ENCODE measurements at places on chromosomes 3 and 15.

DNA sequence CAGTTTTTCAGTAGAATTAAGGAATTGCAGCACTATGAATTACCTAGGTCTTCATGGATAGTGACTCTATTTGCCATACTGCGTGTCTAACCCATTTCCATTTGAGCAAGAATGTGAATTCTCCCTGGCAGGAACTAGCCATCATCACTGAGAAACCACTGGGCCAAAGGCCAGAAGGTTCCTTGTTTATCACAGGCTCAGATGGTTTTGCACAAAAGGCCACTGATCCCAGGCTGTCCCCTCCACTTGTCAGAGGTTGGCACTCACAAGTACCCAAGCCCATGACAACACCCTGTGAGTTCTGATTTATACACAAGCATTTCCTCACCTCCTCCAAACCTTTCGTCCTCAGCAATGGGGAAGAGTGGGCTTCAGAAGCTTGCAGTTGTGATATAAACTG lies 131.8 kb downstream of the FOXB1 start:
- no peak for DNase-seq

DNA sequence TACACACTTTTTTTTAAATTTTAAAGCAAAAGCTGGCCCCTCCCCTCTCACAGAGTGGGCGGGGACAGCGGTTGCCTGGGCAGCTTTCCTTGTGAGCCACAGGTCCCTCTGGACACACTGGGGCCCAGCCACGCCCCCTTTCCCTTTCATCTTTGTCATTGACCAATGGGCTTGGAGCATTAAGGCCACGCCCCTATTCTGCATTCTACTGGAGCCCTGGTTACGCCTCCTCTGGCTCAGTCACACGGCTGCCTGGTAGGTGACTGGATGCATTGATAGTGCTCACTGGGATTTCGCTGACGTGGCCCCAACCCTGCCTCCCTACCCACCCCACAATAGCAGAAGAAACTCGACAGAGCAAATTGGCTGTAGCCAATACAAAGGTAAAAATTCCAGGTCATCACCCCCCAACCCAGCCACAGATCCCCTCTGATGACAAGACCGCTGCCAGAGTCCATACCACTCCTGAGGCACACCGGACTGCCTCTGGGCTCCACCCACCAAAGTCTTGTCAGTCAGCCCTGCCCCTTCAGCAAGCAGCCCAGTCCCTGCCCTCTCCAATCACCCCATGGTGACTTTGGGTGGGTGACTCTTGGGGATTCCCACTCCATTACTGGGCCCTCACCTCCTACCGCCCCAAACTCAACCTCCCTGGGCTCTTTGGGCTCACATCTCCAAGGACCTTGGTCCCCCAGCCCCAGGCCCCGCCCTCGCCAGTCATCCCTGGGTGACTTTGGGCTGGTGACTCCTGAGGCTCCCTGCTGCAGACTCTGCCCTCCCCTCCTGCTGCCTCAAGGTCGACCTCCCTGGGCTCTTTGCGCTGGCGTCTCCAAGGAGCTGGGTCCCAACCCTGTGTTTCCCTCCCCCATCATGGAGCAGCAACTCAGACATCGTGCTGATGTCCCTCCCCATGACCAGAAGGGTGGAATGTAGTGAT lies 112.2 kb upstream of the FAN1 start:
- DNase-seq: no peak

DNA sequence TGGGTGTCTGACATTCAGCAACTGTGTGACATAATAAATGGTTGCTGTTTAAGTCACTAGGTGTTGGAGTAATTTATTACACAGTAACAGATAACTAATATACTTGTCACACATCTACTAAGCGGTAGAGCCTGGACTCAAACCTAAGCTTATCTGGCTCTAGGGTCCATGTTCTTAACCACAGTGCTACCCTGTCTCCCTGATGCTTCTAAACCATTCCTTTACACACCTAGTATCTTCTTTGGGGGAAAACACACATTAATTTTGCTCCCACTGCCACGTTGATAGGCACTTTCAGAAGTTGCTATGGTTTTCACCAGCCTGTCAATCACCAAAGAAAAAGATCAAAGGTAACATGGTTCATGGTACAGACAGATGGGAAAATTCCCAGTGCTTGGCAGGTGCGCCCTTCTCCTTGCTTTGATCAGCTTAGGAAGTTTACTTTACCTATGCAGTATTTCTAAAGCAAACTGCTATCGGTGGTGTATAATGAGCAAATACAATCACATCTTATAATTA lies 150.8 kb downstream of the PDZRN3 start:
- no peak for DNase-seq

GRCh38 chr15:42863572-42864239 lies 56.9 kb downstream of the TTBK2 start:
- no peak for DNase-seq

DNA sequence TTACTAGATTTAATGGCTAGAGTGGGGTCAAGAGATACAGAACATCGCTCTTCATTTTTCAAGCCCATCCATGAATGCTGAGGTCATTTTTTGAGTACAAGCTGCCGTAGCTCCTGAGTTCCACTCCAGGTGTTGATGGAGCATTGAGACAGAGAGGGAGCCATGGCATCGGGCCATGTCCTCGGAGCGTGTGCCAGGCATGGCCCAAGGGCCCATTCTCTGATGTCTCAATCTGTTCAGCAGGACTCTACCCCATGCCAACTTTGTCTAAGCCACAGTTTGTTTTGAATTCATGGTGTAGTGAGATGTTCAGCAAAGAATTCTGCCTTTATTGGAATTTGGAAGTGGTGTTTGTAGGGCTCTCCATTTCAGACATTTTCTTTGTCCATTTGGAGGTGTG lies 110.5 kb upstream of the ADAMTS9 start:
- no peak for DNase-seq

GRCh38 chr3:138401834-138402233 lies 32.6 kb upstream of the ESYT3 start:
- no peak for DNase-seq

DNA sequence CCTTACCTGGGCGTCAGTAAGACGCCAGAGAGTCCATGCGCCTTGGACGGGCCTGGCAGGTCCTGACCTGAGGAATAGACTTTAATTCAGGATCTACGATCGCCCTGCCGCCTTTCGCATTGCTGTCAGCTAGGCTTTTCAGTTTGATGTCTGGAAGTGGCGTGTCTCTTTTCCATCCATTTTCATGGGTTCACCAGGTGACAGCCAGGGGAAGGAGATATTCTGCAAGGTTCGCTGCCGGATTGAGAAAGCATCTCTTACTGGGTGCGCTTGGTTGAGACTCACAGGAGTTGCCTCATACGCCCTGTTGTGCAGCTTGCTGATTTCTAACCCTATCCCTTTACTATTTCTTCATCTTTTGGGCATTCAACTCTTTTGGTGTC lies 7.4 kb downstream of the EPHA3 start:
- DNase-seq: no peak

DNA sequence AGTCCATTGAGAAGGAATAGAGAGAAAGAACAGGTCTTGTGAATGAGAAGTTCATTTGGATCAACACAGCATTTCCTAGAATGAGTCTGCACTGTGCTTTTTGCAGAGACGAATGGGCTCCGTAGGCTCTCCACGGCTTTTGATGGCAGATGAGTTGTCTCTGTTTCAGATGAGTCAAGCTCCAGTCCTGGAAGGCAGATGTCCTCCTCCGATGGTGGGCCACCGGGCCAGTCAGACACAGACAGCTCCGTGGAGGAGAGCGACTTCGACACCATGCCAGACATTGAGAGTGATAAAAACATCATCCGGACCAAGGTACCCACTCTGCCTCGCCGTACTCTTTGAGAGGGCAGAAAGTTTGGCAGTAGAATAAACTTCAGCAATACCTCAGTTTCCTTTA lies 70.5 kb downstream of the SIDT1 start:
- DNase-seq: no peak

GRCh38 chr15:91844928-91845327 lies 8.6 kb upstream of the SLCO3A1 start:
- DNase-seq: no peak

DNA sequence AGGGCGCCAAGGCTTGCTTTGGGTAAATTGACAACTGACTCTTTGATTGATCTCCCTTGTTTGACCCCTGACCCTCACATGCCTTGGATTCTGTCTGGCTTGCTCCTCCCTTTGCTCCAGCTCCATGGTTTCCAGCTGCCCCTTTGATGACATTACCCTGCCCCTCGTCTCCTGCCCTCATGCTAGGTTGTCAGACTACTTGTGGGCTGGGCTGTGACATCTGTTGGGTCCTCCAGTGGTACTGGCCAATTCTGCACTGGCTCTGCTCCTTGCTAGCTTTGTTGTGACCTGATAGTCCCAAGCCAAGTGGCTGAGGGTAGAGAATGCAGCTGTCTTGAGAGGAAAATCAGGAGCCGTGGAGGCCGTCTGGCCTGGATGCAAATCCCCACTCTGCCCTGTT lies 6.2 kb downstream of the THSD4 start:
- no peak for DNase-seq

GRCh38 chr3:41742121-41742520 lies 219.8 kb downstream of the ULK4 start:
- DNase-seq: no peak

DNA sequence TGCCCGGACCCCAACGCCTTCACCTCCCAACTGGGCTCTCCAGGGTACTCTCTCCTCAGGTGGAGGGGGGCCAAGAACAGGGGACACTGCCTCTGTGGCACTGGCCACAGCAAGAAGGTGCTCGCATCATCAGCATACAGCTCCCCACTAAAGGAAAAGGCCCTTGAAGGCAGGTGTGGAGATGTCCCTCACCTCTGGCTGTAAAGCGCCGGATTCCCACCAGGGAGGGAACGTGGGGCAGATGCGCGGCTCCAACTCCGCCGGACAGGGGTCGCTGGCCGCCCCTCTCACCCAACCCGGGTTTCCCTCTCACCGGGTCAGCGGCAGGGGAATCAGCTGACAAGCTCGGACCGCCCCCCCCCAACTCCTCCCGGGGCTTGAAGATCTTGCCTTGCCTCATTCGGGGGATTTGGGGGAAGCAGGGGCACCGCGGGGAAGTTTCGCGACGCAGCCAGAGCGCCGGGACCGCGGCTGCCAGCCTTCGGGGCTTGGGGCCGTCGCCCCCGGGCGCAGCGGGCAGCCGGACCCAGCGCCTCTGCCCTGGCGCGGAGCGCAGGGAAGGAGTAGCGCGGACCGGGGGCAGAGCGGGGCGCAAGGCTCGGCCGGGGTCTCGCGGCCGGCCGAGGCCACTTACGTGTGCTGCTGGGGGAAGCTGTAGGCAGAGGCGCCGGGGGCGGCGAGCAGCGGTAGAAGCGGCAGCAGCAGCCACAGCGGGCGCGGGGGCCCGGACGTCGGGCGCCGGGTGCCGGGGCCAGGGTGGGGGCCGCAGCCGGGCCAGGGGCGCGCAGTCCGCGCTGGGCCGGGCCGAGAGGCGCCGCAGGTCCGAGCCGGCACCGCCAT lies 630 bp downstream of the CACNA2D2 start:
- peak; percentile 30 for DNase-seq

GRCh38 chr15:73753250-73754130 lies at the start of gene INSYN1:
Gene INSYN1 (minus strand): TSS chr15:73753351. CDS start chr15:73751130, 2,221 bp downstream.
- DNase-seq: no peak

DNA sequence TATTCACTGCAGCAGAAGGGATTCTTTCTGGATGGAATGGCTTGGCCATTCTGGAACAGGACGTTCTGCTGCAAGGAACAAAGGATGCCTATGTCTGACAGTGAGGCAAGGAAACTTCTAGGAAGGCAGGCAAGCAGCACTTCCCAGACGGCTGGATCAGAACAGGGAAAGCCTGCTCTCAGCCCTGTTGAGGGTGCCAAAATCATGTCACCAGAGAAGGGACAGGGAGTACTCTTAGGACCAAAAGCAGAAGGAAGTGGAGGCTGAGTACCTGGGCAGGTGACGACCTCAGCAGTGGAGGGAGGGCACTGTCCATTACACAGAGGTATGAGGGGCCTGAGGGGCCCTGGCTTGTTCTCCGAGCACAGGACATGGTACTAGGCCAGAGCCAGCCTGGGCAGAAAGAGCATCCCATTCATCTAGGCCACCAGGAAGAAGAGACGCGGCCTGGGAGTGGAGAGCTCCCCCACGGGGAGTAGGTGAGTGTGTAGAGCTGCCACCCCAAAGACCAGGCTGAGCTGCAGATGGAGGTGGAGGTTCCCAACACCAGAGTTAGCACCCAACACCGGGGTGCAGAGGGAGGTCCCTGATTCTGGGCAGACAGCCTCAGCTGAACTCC lies 9.6 kb downstream of the KLF15 start:
- DNase-seq: no peak

GRCh38 chr3:45759851-45760250 lies 36.5 kb downstream of the SLC6A20 start:
- no peak for DNase-seq

GRCh38 chr3:37961622-37962431 lies 28.8 kb upstream of the VILL start:
- no peak for DNase-seq

- DNase-seq: no peak
Measured at GRCh38 chr15:68700455-68701123, 120.1 kb downstream of the ANP32A start.

- no peak for DNase-seq
Measured at GRCh38 chr15:72044956-72045355, 73.0 kb downstream of the MYO9A start.

GRCh38 chr3:54791501-54792156 lies 136.2 kb downstream of the LRTM1 start:
- DNase-seq: no peak

DNA sequence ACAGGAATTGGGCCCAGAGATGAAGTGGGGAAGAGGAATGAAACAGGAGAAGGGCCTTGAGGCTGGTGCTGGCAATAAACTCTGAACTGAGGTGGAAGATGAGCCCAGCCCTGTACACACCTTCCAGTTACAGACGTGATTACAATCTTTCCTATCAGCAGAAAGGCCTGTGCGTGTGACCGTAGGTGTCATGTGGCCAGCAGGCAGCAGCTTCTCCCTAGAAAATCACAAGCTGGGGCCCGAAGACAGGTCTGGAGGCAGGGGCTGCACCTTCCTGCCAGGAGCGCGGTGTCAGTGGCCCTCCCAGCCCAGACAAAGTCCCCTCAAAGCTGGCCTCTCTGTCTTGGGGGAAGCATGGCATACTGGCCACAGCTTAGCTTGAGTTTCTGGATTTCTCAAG lies 16.7 kb upstream of the PIGZ start:
- peak; percentile 9 for DNase-seq

DNA sequence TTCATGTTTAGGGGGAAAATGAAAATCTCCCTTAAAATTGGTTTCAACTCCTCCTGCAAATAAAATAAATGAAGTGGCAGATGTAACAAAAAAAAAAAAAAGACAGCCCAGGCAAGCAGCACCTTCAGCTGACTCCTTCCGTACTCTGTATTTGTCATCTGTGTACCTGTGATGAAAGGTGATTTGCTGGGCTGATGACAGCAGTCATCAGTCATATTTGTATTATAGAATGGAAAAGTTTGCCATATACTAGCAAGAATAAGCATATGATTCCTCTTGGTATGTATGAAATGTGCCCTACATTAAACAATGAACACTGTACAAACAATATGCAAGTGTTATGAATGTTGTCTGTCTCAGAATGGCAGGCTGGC lies 44.1 kb upstream of the WWTR1 start:
- DNase-seq: no peak

GRCh38 chr3:24229468-24230221 lies 265.0 kb downstream of the THRB start:
- DNase-seq: no peak

GRCh38 chr3:159266779-159267178 lies 464.9 kb downstream of the MFSD1 start:
- DNase-seq: peak; percentile 8
